Cortex of kidney (tissue), 1 donor: ENCODE measurements at places on chromosomes 1 and 21.

- no peak for DNase-seq
Observed at GRCh38 chr1:163241746-163242145, 39.0 kb upstream of the RGS5 start.

DNA sequence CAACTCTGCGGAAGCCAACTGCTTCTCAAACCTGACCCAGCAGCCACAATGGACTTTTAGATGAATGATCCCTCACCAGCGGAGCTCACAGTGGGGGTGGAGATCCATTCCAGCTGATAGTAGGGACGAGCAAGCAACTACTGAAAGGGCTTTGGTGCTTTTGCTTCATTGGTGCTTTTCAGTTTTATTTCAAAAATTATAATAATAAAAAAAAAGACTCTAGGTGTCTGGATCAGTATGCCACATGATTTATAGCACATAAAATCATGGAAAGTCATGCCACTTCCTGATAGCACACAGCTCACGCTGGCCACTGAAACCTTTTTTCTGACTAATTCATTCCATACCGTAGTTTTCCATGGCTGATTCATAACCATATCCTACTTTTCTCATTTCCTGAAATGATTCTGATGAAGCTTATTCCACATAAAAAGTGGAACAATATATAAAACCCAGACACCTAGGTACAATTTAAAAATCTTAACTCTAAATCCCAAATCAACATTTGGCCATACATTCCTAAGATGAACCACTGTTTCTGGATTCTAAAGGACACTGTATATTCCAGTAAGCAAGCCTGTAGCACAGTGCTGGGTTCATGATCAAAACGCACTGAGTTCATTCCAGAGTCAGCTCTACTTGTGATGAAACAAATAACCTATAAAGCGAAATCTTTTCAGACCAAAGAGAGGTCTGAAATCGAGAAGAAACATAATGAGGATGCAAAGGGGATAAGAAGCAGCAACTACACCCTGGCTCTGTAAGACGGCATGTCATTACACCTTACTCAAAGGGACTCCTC is 41.3 kb upstream of the KCNE1 start:
- no peak for DNase-seq

- no peak for DNase-seq
Observed at GRCh38 chr1:209876078-209876800, 48.5 kb downstream of the UTP25 start.

GRCh38 chr21:37273911-37274690 is 7.0 kb upstream of the VPS26C start:
- DNase-seq, result no peak

DNA sequence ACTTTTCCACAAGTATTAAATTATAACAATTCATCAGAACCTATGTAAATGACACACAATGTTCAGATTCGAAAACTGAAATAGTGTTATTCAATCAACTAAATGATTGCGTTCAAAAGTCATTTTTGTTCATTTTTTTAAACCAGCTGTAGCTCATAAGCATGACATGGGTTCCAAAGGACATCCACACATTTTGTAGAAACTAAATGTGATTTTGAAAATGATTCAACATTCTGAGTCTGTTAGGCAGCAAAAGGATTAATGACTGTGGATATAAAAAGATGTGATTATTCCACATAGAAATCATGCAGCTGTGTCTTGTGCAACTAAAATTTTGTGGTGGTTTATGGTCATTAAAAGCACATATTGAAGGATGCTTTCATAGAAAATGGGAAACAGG is 204.5 kb downstream of the BRINP3 start:
- DNase-seq, result no peak

DNA sequence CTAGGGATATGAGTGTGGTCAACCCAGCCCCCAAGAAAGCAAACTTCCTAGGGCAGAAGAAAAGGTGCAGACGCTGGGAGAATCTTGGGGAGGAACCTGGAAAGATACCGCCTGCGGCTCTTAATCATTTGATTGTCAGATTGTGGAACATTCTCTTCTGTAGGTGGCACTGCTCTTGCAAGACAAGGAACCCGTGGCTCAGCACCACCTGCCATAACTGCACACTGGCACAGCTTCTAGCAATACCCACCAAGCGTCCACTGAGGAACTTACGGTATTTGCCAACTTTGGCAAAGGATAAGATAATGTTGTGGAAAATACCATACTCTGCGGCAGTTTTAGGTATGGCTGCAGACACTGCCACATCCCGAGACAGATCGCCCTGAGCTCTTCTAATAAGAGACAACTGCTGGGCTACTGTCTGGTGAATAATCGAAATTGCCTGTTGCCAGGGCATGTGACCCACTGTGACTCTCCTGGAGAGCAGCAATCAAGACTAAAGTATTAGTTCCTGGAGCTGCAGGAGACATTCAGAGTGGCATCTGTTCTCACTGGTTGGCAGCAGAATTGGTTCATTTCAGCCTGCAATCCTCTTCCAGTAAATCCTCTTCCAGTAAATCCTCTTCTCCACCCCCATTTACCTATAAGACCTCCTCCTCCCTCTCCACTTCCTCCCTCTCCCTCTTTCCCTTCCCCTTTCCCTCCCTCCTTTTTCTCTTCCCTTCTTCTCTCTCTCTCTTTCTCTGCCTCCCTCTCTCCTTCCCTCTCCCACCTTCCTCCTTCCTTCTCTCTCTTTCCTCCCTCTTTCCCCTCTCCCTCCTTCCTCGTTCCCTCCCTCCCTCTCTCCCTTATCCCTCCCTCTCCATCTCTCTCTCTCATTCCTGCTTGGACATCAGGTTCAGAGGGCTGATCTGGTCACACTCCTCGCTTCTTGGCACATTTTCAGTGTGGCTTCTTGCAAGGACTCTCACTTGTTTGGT is 49.7 kb upstream of the B3GALT5 start:
- no peak for DNase-seq

DNA sequence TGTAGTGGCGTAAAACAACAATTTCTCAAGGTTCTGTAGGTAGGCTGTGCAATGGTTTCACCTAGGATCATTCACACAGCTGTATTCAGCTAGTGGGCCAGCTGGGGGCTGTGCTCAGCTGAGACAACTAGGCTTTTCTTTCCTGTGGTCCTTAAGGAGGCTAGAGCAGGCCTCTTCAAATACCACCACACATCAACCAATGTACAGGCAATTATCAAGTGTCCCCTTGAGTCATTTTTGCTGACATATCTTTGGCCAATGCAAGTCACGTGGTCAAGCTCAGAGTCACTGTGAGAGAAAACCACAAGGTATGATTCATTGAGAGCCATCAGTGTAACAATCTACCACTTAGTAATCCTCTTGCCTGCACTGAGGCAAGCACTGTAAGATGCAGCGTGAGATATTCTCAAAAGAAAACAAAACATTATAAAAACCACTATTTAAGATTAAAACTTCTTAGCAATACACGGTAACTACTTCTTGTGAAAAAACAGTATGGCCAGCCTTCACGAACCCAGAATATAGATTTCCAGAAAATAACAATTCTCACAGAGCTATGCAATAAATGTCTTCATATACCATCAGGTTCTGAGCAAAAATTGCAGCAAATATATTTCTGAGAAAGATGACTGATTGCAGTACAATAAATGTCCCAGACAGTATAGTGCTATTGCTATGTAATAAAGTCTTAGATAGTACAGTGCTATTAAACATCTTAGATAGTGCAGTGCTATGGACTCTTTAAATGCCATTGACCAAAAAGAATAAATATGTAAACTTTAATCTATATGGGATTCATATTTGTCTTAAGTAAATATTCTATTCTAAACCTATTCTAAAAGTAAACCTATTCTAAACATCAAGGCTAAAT is 55.3 kb downstream of the NME7 start:
- DNase-seq, result no peak

- no peak for DNase-seq
Observed at GRCh38 chr1:230857822-230858221, 10.5 kb downstream of the C1orf198 start.

DNA sequence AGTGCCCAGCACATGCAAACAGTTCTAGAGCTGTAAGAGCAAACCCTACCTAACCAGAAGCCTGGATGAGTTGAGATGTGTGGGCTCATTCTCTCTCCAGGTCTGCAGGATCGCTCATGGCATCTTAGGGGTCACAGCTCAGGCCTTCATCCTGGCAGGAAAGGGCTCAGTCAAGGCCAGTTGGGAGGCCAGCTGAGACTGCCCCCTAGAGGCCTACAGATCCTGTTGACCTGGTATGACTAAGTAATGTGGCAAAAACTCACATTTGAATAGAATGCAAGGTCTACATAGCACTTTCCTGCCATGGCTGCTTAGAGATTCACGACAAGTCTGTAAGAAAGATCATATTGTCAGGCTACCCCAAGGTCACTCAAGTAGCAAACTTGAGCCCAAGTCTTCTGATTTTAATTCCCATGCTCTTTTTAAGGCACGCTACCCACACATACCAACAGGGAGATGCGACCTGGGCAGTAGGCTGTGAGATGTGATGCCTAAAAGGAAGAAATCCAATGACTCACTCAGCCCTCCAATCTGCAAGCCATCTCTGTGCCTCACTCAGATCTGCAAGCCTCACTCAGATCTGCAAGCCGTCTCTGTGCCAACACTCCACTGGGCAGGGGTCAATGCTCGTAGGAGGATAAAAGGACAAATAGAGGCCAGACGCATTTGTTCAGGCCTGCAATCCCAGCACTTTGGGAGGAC is 5.1 kb upstream of the CAPN8 start:
- DNase-seq, result no peak

DNA sequence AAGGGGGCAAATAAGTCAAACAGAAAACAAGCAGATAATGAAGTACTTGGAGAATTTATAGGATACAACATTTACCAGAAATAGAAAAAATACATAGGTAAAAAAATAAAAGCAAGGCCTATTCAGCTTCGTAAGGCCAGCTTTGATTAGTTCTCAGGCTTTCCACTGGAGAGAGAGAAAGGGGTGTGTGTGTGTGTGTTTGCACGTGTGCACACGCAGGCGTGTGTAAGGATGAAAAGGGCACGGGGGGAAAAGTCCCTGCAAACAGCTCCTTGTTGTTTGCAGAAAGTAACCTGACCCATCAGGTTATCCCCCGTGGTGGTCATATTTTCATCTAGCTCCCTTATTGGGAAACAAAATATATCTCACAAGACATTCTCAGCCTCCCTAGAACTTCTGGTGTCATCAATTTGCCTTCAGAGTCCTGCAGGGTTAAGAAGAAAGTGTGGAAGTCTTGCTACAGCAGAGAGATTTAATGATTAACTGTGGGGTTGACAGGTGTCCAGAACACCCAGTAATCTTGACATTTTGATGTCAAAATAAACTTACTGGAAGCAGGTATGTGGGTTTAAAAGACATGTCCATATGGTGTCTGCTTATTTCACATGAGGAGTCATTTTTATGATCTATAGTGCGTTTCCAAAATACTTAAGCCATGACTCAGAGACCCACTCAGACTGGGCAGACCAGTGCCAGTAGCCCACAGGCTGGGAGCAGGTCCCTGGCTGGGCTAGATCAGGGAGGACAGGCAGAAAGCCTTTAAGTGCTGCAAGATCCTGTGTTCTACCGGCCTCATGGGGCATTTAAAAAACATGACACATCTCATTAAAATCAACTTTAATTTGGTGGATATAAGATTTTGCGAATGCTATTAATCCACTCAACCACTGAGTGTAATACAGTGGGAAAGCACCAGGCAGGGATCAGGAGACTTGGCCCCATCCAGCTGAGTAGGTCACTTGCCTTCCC is 487.6 kb upstream of the CAMK1G start:
- DNase-seq, result no peak

GRCh38 chr1:211280910-211281309 is 21.7 kb downstream of the RCOR3 start:
- DNase-seq, result no peak

DNA sequence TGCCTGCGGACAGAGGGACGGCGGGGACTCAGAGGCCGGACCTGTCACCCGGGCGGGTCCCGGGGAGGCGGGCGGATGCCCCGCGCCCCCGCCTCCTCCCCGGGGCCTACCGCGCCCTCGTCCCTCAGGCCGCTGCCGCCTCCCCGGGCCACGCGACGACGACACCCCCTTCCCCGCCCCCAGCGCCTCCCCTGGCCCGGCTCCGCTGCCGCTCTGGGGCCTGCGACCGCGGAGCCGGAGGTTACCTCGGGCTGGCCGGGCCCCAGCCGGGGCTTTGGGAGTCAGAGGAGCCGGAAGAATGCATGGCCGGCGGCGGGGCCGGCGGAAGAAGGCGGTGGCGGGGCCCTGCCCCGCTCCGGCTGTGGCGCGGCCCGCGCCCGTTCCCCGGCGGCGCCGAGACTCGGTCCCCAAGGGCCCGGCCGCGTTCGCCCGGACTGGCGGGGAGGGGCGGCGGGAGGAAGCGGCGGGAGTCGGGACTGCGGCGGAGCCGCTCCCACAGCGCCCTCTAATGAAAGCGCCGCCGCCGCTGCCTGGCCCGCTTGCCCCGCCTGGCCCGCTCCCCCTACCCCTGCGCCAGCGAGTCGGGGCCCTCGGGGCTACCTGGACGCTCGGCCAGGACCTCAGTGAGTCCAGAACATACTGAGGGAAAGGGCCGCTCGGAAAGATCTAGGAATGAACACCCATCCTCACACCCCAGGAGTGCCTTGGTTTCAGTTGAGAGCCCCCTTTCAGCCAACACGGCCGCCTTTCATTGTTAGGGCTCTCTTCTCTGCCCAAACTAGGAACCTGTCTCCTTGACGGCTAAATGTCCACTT is at the start of gene LPGAT1:
Gene LPGAT1, minus strand, starts transcription at position 436 of the 815 bp plus-strand sequence. CDS start 1,467 bp downstream, outside the sequence.
- DNase-seq, result no peak

- DNase-seq, result no peak
Observed at GRCh38 chr21:28310171-28310685, 682.4 kb downstream of the LTN1 start.

DNA sequence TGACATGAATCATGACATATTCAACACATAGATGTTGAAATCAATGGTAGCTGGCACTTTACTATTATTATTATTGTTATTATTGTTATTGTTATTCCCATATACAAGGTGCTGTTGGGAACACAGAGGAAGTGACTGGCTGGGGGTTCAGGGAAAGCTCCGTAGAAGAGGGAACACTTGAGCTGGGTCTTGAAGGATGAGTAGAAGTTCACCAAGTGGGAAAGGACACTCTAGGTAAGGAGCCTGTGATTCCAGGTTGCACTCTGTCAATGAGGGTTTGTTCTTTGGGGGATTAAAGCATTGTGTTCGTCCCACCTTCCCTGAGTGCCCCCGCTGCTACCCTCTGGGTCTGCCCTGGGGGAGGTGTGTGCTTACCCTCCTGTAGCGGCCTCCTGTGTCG is 14.1 kb downstream of the ZNF362 start:
- no peak for DNase-seq

- no peak for DNase-seq
Observed at GRCh38 chr1:24463776-24464735, 38.6 kb upstream of the RCAN3 start.

DNA sequence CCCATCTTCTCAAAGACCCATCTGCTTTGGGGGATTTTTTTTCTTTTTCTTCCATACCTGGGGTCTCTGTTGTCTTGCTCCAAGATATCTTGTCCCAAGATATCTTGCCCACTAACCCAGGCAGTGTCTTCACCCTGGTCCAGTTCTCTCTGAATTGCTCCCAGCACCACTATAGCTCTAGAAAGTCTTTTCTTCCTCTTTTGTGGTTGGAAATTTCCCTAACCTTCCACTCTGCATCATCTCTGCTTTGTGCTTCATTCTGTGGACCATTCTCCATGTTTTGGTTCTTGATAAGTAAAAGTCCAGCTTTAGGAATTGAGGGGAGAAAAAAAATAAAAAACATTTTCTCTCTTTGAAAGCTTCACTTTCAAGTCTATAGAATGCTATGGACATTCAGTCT is 20.9 kb downstream of the STYXL2 start:
- no peak for DNase-seq

- DNase-seq, result no peak
Observed at GRCh38 chr1:182046763-182047162, 14.7 kb downstream of the ZNF648 start.
